ENCODE measurements at places on chromosomes 2 and 18.

- DNase-seq = no peak
These were observed 31.1 kb downstream of the ONECUT2 start for GRCh38 chr18:57466307-57466706.

DNA sequence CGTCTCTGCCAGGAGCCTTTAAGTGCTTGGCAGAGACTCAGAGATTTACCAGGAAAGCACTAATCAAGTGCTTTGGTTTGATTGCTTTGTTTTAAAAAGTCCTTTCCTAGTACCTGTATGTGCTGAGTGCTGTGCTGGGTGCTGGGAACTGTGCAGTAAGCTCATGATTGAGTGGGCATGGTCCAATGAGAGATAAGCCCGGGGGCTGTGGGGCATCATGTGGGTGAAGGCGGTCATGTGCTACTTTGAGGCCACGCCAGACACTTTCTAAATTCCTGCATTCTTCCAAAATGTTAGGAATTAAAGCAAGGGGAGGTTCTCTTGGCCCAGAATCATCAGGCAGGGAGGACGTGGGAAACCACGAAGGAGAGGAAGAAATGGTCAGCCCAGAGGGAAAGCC, 109.0 kb downstream of the ACAA2 start:
- no peak for DNase-seq

DNA sequence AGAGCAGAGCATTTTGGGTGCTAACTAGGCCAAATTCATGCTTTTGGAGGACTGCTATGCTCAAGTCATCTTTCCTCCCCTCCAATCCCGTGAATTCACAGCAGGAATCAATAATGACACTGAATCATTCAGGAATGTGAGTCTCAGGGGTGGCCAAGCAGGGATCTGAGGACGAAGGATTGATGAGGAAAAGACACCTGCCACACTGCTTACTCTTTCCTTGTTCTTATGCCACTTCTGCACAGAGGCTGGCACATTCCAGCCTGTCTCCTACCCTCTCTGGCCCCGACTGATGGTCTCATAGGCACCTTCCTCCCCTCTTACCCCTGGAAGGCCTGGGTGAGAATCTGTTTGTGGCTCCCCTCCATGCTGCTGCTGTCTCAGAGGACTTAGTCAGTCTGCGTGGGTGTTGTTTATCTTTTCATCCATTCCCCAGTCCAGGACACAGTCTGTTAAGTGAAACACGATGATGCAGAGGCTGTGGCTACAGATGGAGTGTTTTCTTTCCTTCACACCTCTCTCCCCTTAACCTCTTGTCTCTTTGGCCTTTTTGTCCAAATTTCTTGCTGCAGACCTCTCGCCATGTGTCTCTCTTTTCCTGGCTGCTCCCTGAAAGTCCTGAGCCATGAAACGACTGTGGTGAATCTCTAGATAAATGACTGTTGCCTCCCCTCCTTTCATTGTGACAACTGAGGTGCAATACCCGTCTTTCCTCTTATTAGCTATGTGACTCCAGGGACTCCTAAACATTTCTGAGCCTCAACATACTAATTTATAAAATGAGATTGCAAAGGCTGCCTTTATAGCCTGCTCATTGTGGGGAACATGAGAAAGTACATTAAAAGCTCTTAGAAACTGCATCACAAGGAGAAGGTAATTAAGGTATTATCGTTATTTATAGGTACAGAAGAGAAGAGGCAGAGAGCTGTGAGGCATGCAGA, 86.9 kb downstream of the RDH14 start:
- no peak for DNase-seq

DNA sequence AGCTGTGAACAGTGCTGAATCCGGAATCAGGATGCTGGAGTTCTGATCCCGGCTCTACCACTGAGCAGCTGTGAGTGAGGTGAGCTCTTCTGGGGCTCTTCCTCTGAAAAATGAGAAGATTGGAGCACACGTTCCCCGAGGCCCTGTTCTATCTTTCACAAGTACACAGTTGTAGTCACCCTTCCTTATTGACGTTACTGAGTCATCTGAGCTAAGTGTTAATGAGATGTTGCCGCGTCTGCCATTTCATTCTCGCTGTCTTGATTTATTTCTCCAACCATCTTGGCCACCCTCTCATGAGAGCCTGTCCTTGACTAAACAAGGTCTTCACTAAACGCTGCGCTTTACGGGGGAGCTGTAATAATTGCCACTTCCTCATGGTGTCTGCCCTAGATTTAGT, 31.9 kb upstream of the EFR3B start:
- DNase-seq = no peak

DNA sequence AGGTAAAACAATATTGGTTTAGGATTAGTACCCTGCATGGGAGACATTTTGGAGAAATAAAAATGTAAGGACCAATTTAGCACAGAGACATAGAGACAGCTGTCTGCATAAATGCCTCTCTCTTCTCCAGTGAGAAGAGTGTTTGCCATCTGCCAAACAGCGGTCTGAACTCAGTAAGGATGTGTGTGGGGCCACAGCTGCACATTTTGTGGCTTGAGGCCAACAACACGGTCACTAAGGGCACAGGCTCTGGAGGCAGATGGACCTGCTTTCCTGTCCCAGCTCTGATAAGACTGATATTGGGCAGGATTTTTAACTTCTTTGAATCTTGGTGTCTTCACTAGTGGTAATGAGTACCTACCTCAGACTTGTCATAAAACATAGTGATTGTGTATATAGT, 10.2 kb downstream of the ZBTB14 start:
- DNase-seq = no peak

- no peak for DNase-seq
These were observed 22.9 kb downstream of the MARCHF4 start for GRCh38 chr2:216349366-216349765.

- DNase-seq = no peak
These were observed 279.7 kb downstream of the NRXN1 start for GRCh38 chr2:50752237-50752636.

GRCh38 chr18:44945888-44946401, 265.3 kb downstream of the SETBP1 start:
- no peak for DNase-seq

DNA sequence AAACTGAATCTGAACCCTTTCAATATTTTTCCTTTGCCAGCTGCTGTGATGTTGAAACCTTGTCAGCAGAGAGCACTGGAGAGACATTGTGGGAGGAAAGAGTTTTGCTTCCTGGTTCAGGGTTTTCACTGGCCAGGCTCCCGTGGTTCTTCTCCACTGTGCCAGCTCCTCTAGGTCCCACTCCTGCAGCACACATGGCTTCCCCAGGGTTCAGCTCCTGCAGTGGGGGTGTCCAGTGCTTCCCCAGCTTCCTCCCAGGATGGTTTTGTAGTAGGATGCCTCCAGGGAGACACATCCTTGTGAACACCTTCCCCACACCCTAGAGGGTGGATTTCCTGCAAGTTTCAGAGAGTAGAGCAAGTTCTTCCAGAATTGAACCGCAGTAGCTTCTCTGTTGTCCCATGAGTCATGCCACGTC, 24.0 kb upstream of the SULT1C3 start:
- DNase-seq = no peak

- no peak for DNase-seq
These were observed 652.4 kb downstream of the SLC4A3 start for GRCh38 chr2:220279840-220280239.

DNA sequence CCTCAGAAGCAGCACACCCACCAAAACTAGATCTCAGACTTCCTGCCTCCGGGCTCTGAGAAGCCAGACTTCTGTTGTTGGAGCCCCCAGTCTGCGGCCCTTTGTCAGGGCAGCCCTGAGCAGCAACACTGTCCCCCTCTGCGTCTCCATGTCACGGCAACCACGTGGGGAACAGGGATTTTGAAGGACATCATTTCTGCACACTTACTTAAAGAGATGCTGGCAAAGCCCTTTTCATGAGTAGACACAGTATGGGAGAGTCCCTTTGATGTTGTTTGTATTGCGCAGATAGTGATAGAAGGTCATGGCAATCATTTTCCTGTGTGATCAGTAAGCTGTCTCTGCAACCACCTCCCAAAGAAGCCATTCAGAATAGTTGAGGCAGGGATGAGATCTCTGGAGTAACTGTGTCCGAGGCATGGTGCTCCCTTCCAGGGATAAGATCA, 69.1 kb upstream of the ID2 start:
- no peak for DNase-seq

GRCh38 chr2:207823865-207824264, 54.2 kb upstream of the FZD5 start:
- no peak for DNase-seq

DNA sequence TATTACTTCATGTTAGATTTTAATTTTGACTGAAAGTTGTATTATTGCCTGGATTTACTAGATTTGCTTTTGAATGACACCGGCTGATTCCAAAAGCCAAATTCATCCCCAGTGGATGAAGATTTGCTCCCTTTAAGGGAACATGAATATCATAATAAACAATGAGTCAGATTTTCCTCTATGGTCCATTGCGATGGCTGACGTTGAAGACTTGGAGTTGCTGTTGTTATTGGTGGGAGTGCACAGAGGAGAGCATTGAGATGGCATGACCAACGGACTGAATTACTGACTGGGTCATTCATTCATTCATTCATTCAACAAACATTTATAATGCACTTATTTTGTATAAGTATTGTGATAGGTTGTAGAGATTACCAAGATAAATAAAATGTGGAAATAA, 33.4 kb upstream of the LYPD1 start:
- DNase-seq = no peak

DNA sequence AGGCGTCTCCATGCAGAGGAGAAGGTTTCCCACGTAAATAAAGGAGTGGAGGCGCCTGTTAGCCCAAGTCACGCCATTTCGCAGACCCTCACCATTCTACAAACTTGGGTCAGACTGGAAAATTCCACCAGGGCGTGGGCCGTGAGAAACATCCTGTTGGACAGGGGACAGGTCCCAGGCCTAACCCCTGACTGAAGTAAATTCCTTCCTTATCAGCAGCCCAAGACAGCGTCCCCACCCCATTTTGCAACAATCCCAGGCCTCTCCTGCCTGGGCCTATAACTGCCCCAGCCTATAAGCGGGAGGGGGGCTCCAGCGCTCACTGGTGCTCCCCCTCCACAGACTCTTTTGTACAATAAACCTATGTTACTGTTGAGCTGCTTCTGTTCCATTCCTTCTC, 57.3 kb upstream of the CBLN2 start:
- DNase-seq = no peak

- no peak for DNase-seq
These were observed 152.4 kb upstream of the NCK2 start for GRCh38 chr2:105592288-105592687.

GRCh38 chr2:191051825-191052778, 38.1 kb upstream of the STAT1 start:
- no peak for DNase-seq

- no peak for DNase-seq
These were observed 40.7 kb downstream of the EMILIN2 start for GRCh38 chr18:2887470-2887869.

DNA sequence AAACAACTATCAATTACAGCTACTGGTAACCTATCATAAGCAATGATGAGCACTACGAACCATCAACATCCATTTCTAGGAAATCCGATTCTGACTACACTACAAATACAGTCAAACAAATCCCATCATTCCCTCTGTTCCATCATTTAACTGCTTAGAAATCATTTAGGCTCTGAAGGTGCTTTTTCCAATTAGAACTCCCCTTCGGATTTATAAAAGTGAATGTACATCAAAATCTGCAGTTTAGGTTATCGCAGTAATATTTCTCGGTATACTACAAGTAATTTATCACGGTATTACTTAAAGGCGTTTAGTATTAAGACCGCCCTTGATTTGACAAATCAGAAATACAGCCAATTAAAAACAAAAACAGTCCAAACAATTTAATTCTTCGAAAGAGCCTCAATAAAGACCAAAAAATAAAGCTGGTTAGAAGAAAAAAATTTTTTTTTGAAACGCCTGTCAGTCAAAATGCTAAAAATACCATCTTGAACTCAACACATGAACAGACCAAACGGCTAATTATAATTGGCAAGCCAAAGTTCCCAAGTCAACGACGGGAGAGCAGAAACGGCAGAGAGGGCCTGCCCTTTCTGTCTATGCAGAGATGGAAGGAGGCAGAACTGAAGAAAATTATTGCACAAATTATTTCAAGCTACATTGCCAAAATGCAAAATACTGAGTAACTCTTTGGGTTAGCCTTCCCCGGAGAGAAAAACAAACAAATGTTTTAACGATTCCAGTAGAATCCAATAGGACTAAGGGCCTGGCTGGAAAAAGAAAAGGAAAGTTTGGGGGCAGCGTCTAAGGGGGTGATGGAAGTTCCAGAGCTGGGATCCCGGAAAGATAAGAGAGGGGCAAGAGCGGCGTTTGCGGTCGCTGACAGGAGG, 1.2 kb downstream of the VPS54 start:
- DNase-seq = no peak

- no peak for DNase-seq
These were observed 2.4 kb downstream of the NUP35 start for GRCh38 chr2:183126635-183127034.

- DNase-seq = no peak
These were observed 1.4 kb downstream of the MARCHF7 start for GRCh38 chr2:159713631-159714246.

- DNase-seq = no peak
These were observed 1569.7 kb upstream of the SLC39A10 start for GRCh38 chr2:194087089-194087958.

- no peak for DNase-seq
These were observed 14.1 kb upstream of the INO80C start for GRCh38 chr18:35511833-35512232.

- no peak for DNase-seq
These were observed 94.0 kb upstream of the ANKRD30BL start for GRCh38 chr2:132255714-132256113.

DNA sequence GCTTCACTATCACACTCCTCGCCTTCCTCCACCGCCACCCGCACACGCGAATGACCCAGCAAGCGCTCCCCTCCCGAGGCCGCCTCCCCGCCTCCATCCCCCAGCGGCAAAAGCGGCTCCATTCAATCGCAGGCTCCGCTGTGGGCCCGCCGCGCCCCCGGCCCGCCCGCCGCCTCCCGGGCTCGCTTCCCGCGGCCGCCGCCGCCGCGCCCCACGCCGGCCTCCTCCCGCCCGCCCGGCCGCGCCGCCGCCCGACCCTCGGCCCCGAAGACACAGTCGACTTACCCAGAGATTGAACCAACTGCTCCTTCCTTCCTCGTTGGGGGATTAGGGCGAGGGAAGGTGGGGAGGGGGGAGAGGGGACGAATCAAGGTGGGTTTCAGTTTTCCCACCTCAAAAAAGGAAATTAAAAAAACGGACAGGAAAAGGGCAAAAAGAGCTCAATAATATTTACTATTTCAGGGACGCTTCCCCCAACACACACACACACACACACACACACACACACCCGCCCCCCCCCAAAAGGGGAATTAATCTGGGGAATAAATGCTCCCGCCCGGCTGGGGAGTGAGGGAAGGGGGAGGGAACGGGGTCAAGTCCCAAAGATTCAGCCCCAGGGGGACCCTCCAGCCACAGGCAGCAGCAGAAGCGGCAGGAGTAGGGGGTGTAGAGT, 743 bp downstream of the XPO1 start:
- peak; percentile 59 for DNase-seq

DNA sequence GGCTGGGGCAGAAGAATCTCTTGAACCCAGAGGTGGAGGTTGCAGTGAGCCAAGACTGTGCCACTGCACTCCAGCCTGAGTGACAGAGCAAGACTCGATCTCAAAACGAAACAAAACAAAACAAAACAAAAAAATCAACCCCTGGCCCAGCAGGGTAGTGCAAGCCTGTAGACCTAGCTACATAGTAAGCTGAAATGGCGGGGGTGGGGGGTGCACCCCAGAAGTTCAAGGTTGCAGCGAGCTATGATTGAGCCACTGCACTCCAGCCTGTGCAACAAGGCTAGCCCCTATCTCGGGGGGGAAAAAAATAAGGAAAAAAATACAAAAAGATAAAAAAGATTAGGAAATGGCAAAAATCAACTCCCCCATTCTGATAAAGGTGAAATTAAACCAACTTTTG, 6.4 kb downstream of the ATL2 start:
- no peak for DNase-seq

- no peak for DNase-seq
These were observed 6.6 kb upstream of the STEAP3 start for GRCh38 chr2:119216994-119217393.

Data from activated CD8-positive, alpha-beta memory T cell treated with anti-CD3 and anti-CD28 coated beads, Interleukin-2, amount 50 U/mL, for 4 hours (primary cell).